Ovary (tissue), 10 donors: ENCODE measurements at places on chromosomes 4 and X.

DNA sequence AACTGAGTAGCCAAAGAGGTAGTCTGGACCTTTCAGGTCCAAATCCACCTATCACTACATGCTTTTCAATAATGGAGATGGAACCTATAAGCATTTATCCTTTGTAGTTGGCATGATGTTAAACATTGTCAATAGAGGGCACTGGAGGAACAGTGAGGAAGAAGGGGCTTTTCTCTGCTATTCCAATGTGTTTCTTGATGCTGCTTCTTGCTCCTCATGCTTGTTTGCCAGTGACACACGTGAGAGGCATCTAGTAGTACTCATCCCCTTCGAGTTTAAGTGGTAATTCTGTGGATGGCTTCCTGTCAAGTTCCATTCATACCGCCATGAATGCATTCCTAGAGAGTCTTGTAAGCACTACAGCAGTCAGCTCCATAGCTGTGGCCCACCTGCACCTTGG is 84.0 kb downstream of the NAA11 start:
- no peak for DNase-seq

- no peak for DNase-seq
Observed at GRCh38 chr4:13285336-13285735, 198.8 kb downstream of the RAB28 start.

DNA sequence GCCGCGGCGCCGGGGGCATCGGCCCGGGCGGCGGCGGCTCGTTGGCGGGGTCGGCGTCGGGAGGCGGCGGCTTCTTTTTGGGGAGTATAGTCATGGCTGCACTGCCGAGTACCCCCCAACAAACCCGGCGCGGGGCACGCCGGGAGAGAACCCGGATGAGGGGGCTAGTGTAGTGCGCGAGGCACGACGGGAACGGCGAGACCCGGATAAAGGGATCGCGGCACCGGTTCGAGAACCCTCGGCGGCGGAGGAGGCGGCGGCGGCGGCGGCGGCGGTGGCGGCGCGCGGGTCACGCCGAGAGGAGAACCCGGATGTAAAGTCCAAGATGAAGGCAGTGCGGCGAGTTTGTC is at the start of gene OTUD5:
Gene OTUD5, minus strand, starts transcription at position 131 of the 350 bp plus-strand sequence. Its CDS starts 37 bp downstream, at position 94.
- DNase-seq: peak; percentile 72

DNA sequence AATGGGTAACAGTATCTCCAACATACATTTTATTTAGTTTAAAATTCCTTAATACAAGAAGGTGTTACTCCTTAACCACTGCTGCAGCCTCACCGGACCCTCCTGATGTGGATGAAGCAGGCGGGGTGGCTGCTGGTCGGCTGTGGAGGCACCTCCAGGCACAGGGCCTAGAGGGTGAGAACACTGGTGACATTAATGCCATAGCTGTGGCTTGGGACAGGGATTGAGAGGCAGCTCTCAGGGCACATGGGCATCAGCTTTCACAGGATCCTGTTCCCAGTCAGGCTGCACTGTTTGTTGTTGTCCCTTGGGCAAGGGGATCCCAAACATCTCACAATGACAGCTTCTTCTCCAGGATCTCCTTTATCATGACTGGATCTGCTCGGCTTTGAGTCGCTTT is 90.0 kb downstream of the GATB start:
- DNase-seq: no peak

DNA sequence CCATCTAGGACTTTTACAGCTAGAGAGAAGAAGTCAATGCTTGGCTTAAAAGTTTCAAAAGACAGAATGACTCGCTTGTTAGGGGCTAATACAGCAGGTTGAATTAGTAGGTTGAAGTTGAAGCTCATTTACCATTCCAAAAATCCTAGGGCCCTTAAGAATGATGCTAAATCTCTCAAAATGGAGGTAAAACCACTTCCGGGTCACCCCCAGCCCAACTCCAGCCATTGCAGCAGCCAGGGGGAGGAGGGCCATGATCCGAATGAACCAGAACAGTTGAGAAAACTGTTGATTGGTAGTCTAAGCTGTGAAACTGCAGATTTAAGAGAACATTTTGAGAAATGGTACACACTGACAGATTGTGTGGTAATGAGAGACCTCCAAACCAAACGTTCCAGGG is 245.4 kb downstream of the HNRNPD start:
- DNase-seq: no peak

- DNase-seq: no peak
Observed at GRCh38 chrX:132757066-132757623, 201.3 kb downstream of the HS6ST2 start.

DNA sequence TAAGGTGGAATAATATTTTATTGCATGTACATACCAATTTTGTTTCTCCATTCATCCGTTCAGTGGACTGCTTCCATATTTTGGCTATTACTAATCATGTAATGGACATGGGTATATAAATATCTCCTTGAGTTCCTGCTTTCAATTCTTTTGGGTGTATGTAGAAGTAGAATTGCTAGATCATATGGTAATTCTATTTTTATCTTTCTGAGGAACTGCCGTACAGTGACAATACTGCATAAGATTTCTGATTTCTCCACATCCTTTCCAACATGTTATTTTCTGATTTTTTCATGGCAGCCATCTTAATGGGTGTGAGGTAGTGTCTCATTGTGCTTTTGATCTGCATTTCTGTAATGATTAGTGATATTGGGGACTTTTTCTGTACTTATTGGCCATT is 19.2 kb downstream of the ALPK1 start:
- no peak for DNase-seq

DNA sequence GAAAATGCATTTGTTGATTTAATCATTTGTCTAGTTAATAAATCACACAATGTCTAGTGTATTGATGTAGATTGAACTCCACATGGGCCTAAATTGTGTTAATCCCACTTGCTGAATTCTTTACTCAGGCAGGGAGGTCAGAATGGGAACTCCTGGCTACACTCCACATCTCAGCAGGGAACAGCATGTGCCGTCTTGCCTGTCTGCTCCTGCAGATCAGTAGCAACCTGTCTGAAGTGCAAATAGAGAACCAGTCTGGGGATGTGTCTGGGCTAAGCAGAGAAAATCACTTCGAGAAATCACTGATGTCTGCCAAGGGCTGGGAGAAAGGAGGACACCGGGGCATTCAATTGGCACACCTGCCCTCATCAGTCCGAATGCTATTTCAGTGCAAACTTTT is 16.5 kb upstream of the MXRA5 start:
- DNase-seq: no peak

- no peak for DNase-seq
Observed at GRCh38 chrX:154443479-154443910, 446 bp upstream of the FAM50A start.
